Cardiac muscle cell (in vitro differentiated cells and primary cell): ENCODE measurements at places on chromosomes 4 and X. TPM values are rescaled to one million over a fixed set of nuclear protein-coding genes. Genes with fewer than 3 reads are reported as not detected.

The PRMT9 gene
- polyA plus RNA-seq, result 7.7 and 11.0 TPM in 2 replicates

The SRPX2 gene
- polyA plus RNA-seq, result 0.30 and 1.9 TPM in 2 replicates

The ARL9 gene
- 0.06 and 0.98 TPM in 2 replicates for polyA plus RNA-seq

DNA sequence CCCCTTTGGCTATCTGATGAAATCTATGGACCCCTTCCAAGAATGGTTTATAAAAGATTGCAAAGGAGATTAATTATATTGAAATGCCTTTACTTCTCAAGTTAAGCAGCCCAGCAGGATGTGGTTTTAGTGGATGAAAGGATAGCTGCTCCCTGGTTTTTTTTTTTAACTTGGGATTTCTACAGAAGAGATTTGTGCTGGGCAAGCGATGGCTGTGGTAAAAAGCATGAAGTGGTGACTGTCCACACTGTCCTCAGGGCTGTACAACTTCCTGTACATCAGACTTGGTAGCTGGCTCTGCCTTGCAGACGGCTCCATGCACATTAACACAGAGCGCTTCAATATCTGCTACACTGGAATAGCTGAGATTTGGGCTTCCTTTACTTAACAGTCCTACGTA, 321.7 kb downstream of the DHX15 start:
- no peak overlapping the region for H3K4me3 ChIP-seq
- H3K27ac ChIP-seq, result no peak overlapping the region
- no peaks in the 10 kb centered on the region for H3K27me3 ChIP-seq
- H3K36me3 ChIP-seq, result no peaks in the 10 kb centered on the region
- DNase-seq, result no peak

DNA sequence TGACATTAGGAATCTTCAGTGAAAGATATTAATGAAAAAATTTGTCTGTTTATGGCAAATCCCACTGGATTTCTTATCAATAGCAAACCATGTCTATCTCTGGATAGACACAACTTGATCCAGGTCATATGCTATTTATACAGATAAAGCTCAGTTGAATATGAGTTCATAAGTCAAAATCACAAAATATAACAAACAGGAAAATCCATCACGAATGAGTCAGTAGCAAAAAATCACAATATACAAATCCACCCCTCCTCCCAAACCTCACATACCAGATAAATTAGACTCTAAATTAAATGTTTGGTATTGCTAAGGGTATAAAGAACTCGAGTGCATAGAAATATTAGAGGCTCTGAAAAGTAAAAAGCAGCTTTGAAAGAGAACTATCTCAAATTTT, 420.5 kb downstream of the TLL1 start:
- no peak for DNase-seq
- H3K27ac ChIP-seq, result no peak overlapping the region

- DNase-seq, result no peak
- peaks cover 38% of the 10 kb centered on the region for H3K4me1 ChIP-seq
- H3K36me3 ChIP-seq, result no peaks in the 10 kb centered on the region
Observed at GRCh38 chr4:121457278-121457875, 76.6 kb upstream of the QRFPR start.

GRCh38 chrX:12411831-12412230, 273.6 kb downstream of the FRMPD4 start:
- no peaks in the 10 kb centered on the region for H3K4me1 ChIP-seq
- no peaks in the 10 kb centered on the region for H3K27me3 ChIP-seq
- H3K4me3 ChIP-seq, result no peak overlapping the region
- H3K27ac ChIP-seq, result no peak overlapping the region

- H3K4me3 ChIP-seq, result no peak overlapping the region
- H3K27ac ChIP-seq, result no peak overlapping the region
- no peaks in the 10 kb centered on the region for H3K4me1 ChIP-seq
- peak; percentile 85 for DNase-seq
- H3K27me3 ChIP-seq, result no peaks in the 10 kb centered on the region
Observed at GRCh38 chr4:16516796-16517439, 290.6 kb upstream of the TAPT1 start.

DNA sequence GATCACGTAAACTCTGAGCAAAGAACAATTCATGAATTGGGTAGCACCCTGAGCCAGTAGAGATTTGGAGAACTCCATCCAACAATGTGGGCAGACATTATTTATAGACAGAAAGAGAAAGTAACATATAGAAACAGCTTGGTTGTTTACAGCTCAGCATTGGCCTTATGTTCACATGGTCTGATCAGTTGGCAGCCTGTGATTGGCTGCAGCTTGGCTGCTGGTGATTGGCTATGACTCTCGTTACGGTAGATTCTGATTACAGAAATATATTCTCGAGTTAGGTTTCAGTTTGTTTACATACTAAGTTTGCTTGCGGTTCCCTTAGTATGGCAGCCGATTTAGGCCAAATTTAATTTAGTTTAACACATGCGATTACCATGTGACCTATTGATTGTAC, 663.4 kb downstream of the RAPGEF2 start:
- DNase-seq, result no peak
- H3K27ac ChIP-seq, result no peak overlapping the region
- no peaks in the 10 kb centered on the region for H3K36me3 ChIP-seq

The CT45A2 gene
- polyA plus RNA-seq, result not detected in 2 replicates

The UBE2D3 gene
- 241 and 350 TPM in 2 replicates for polyA plus RNA-seq
